Glutamatergic neuron (in vitro differentiated cells): ENCODE measurements at places on chromosomes 7 and 10. TPM values are rescaled to one million over a fixed set of nuclear protein-coding genes. Genes with fewer than 3 reads are reported as not detected.
A peak's percentile ranks its signal among the peaks of the same experiment; 100 is the strongest.

- DNase-seq = no peak
Observed at GRCh38 chr10:99926925-99927720, 82.6 kb downstream of the DNMBP start.

GRCh38 chr7:14902589-14903067 lies at the start of gene DGKB:
Gene DGKB (minus strand): TSS chr7:14902751.
- DNase-seq = peak; percentile 43

DNA sequence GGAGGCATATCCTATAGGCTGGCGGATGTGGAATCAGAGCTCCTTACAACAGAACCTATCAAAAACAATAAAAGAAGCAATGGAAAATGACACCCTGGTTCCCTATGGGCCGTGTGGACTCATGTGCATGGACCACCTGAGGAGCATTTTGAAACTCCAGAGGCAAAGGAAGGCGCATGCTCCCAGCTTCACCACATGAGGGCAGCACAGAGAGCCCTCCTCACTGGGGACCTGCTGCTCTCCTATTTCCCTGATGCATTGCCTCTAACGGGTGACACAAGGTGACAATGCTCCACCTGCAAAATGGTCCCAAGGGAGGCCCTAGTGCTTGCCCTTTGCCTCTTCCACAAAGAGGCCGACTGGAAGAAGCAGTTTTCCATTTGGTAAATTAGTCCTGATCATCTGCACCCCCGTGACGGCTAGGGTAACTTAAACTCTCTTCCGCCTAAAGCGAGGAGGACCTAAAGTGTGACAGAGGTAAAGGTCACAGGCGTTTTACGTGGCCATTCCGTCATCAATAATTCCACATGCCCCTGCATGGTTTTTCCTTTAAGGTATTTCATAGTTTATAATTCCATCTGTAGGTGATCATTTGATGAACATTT lies 67.7 kb downstream of the GPAM start:
- DNase-seq = peak; percentile 61

SLC26A4 gene
- 0.34 TPM for total RNA-seq

GRCh38 chr10:131556061-131556896 lies 244.8 kb upstream of the TCERG1L start:
- DNase-seq = no peak

GRCh38 chr7:91668217-91668616 lies 212.3 kb downstream of the MTERF1 start:
- no peak for DNase-seq

- DNase-seq = no peak
Observed at GRCh38 chr10:88200312-88201032, 337.0 kb downstream of the PTEN start.

- no peak for DNase-seq
Observed at GRCh38 chr7:30281791-30282190, 2.6 kb upstream of the ZNRF2 start.

GRCh38 chr10:47190301-47190700 lies 109.7 kb upstream of the GDF10 start:
- no peak for DNase-seq

DNA sequence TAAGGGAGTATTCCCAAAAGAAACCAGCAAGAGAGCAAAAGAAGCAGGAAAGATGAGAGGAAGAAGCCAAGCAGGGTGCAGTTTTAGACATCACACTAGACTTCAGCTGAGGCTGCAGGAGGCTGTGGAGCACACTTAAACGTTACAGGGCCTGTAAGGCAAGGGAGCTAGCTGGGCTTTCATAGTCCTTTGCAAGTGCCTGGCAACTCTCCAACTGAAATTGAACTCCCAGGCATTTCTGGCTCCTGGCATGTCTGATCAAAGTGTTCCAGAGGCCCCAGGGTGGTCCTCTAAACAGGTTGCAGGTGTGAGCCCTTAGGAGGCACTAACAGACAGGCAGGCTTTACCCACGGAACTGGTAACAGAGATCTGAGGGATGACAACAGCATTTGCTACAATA lies 750.2 kb downstream of the XPNPEP1 start:
- DNase-seq = no peak

DNA sequence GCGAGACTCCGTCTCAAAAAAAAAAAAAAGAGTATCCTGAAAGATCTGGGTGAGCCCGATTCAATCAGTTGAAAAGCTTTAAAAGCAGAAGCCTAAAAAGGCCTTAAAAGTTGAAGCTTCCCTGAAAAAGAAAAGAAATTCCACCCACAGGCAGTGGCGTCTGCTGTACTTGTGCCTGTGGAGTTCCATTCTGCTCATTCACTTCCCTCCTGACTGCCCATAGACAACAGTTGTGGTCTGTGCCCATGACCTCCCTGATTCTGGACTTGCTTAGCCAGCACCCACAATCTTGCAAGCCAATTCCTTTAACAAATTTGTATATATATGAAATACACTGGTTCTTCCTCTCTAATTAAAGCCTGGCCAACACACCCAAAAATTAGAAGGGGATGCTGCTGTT lies 141.7 kb downstream of the DLG5 start:
- no peak for DNase-seq

DNA sequence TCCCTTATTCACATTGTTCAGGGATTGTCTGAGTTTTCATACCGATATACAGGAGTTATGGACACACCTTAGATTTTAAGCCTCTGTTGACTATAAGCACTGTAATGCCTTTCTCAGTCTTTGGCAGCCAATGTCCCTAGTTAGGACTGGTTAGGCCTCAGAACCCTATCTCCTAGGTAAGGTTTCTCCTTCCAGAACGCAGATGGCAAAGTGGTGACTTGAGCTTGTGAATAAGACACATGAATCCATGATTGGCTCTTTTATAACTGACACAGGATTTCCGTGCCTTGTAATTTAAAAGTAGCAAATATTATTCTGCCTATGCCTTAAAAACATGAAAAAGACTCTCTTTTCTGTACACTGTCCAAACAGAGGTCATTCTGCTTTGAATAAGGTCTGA lies 12.5 kb upstream of the RNF148 start:
- no peak for DNase-seq

AZGP1 gene
- 0.44 TPM for total RNA-seq
